ENCODE measurements at places on chromosomes 11 and 22.

DNA sequence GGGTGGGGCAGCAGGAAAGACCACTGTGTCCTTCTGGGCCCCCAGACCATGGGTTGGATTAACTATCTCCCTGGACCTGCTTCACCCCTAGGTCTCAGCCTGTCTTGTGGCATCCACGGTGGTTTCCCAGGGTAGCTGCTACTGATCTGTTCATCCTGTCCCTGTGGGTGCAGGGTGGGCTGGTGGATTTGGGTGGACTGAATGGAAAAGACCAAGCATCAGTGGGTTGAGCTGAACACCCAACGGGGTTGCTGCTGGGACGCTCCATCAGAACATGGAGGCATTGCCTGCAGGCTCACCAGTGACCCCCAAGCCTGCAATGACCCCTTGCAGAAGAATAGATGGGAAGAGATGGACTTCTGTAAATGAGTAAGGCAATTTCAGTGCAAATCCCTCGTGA lies 812.1 kb downstream of the TBC1D22A start:
- no peak for DNase-seq

GRCh38 chr22:22604326-22605073 lies 39.9 kb upstream of the GGTLC2 start:
- DNase-seq, result no peak

GRCh38 chr22:30206944-30207343 lies 39.6 kb downstream of the LIF start:
- DNase-seq, result no peak

- DNase-seq, result no peak
These were observed 60.9 kb downstream of the ST14 start for GRCh38 chr11:130220311-130221035.

DNA sequence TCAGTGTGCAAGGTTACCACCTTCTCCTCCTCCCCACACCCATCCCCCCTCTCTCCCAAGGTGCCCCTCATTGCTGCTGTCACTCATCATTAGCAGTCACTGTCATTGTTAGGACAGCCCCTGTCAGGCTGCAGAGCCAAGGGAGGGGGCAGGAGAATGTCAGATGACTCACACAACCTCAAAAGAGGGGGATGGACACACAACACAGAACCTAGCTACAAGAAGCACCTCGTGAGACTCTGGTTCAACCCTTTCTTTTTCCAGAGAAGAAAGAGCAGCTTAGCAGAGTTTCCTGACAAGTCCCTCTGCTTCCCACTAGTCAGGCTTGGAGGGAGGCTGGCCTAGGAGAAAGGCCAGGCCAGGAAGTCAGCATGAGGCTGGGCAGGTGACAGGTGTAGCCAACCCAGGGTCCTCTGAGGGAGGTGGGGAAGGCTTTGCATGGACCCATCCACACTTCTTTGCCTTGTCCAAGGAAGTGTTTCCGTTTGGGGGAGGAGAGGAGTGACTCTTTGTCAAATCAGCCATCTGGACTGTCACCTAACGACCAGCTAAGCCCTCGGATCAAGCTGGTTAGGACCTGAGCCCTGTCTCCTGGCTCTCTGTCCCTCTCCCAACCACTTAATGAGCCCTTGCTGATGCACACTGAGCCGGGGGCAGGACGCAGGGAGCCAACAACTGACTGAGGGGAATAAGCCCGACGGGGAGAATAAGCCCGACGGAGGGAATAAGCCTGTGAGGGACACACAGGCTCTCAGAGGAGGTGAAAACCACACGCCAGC lies 18.3 kb downstream of the ADORA2A start:
- DNase-seq, result no peak

DNA sequence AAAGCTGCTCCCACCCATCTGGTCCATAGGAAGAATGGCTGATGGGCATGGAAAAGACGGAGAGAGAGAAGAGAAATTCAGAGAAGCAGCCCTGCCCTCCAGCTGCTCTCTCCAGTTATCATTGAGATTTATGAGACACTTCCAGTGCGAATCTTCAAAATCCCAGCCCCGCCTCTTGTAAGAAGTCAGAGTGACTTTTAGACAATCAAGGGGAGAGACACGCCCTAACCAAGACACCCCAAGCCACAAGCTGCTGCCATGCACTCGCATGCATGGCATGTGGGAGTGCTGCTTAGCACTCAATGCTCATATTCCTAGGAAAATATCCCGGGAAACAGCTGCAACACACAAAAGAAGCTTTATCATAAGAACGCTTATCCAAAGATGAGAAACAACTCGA lies 110.6 kb upstream of the BID start:
- DNase-seq, result no peak

DNA sequence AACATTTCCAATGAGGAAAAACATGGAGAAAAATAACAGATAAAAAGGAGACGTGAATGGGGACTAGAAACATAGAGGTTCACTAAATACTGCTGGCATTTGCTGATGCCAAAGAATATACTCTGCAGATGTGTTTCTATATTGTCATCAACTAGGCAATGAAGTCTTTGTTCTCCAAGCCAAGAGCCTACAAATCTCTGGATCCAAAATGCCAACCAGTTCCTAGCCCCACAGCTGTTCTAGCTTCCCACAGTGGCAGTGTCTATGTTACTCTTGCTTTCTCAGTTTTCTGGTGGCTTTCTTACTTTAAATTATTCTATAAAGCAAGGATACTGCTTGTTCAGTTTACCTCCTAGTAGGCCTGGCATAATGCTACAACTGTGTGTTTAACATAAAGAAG lies 977.9 kb upstream of the CCDC90B start:
- DNase-seq, result no peak

DNA sequence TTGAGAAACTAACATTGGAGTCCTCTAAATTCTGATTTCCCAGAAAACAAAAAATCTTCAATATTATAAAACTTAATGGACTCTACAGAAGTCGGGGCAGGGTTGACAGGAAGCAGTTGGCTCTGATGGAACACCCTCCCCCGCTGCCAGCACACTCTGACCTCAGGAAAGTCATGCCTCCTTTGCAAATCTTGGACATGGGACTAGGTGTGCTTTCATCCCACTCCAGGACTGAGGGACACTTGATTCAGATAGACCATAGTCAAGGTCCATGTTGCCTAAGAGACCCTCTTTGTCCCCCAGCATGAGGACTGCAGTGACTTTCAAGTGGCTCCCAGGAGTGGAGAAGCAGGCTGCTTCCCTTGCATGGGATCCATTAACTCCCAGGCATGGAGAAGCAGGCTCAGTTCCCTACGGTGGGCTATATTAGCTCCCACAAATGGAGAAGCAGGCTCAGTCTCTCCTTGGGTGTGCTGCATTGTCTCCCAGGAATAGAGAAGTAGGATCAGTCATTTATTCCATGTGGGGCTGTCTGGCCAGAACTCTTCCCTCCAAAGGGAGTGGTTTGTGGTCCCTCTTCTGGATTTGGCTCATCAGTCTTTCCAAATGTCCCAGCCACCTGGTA lies 38.3 kb downstream of the C22orf31 start:
- no peak for DNase-seq

DNA sequence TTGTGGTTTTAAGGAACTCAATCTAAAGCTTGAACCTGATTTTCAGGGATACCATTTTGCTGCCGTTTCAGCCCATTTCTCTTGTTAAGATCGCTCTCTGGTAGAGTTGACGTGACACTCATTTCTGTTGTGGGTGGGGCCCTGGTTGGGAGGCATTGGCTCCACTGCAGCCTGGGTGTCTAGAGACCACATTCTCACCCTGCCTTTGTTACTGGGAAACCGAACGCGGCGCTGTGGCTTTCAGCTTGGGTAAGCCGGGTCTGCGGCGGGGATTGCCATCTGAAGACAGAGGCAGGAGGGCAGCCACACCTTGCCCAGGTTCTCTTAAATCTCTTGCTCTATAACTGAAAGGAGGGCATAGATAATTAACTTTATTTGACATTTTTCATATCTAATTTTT lies 3.2 kb downstream of the EHF start:
- no peak for DNase-seq

DNA sequence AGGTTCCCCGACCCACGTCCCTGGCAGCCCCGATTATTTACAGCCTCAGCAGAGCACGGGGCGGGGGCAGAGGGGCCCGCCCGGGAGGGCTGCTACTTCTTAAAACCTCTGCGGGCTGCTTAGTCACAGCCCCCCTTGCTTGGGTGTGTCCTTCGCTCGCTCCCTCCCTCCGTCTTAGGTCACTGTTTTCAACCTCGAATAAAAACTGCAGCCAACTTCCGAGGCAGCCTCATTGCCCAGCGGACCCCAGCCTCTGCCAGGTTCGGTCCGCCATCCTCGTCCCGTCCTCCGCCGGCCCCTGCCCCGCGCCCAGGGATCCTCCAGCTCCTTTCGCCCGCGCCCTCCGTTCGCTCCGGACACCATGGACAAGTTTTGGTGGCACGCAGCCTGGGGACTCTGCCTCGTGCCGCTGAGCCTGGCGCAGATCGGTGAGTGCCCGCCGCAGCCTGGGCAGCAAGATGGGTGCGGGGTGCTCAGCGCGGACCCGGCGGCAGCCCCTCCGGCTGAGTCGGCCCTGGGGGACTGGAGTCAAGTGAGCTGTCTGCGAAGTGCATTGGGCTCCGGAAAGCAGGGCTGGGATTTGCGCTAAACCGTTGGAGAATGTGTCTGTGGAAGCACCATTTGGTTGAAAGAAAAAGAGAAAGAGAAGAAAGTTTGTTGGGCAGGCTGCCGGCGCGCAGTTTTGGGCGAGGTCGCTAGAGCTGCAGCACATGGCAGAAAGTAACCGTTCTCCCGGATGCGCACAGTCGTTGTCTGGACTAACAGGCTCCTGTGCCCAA lies at the start of gene CD44:
Gene CD44 (plus strand): TSS at position 229 of the 779 bp plus-strand sequence. CDS start 133 bp downstream, at position 362.
- peak; percentile 75 for DNase-seq

- no peak for DNase-seq
These were observed 129.0 kb downstream of the TEAD1 start for GRCh38 chr11:12803086-12803826.

- DNase-seq, result no peak
These were observed 269.9 kb downstream of the TBC1D22A start for GRCh38 chr22:47032091-47032943.

GRCh38 chr11:14125529-14125928 lies 163.0 kb downstream of the SPON1 start:
- no peak for DNase-seq

DNA sequence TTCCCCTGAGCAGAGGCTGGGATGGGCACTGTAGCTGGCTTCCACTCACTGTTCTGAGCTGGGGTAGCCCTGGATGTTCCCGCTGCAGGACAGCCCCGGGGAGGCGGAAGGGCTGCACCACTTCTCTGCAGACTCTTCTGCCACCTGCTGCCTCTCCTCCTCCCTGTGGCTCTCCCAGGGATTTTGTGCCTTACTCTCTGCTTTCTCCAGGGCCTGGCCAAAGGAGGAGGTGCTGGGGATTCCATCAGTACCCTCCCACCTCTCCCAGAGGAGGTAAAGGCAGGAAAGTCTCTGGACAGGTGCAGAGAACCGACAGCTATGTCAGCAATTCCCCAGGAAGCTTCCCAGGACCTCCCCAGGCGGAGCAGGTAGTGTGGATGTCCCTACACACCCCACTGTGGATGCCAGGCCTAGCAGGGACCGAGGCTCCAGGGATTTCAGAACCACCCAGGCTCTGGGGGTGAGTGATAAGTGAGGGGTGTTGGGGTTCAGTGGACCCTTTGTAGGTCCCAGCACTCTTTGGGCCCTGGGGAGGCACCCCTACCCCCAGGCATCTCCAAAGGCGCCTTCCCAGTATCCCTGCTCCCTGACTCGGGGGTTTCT lies 11.3 kb downstream of the DUSP8 start:
- no peak for DNase-seq

- DNase-seq, result no peak
These were observed 1.2 kb downstream of the ACCS start for GRCh38 chr11:44067266-44067665.

GRCh38 chr11:79439410-79439885 lies 1.4 kb downstream of the TENM4 start:
- DNase-seq, result no peak

DNA sequence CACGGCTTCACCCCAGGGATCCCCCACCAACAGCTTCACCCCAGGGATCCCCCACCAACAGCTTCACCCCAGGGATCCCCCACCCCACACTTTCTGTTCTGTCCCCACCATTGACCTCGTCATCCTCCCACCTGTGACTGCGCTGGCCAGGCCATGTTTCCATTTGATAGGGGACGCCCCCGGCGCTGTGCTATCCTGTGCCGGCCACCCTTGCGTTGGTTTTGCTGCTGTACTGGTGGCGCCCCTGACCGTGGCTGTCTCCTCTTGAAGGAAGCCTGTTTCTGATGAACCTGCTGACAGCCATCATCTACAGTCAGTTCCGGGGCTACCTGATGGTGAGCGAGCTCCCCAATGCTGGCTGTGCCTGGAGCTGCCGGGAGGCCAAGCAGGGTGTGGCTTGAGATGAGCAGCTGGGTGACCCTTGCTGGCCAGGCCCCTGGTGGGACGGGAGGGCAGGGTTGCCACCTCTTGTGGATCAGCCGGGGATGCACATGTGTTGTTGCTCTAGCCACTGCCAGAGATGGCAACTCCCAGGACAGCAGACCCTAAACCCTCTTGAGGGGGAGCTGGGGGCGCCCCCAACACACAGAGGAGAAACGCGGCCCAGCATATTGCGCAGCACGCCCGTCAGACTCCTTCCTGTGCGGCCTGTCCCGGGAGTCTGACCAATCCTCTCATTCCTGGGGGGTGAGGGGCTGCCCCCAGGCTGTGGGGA lies 22.5 kb downstream of the TPCN2 start:
- DNase-seq, result no peak

- DNase-seq, result no peak
These were observed 63.3 kb upstream of the SUSD2 start for GRCh38 chr22:24117942-24118341.

DNA sequence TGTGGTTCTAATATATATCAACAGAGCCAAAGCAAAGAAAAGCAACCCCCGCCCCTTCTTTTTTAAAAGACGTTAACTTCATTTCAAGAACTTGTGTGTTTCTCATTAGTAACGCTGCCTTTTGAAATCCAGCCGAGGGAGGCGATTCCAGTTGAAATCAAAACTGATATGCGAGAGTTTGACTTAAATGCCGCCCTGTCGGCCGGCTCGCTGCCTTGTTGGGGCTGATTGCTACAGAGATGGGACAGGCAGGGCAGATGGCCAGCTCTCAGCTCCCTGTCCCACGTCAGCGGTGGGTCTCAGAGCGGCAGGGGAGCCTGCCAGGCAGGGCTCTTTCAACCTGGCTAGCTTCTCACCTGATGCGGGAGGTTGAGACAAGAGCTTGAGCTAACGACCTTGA lies 51.9 kb upstream of the ALX4 start:
- no peak for DNase-seq

- no peak for DNase-seq
These were observed 1.6 kb downstream of the LGR4 start for GRCh38 chr11:27470826-27471588.

- DNase-seq, result no peak
These were observed 8.3 kb downstream of the KRTAP5-11 start for GRCh38 chr11:71574418-71574817.

DNA sequence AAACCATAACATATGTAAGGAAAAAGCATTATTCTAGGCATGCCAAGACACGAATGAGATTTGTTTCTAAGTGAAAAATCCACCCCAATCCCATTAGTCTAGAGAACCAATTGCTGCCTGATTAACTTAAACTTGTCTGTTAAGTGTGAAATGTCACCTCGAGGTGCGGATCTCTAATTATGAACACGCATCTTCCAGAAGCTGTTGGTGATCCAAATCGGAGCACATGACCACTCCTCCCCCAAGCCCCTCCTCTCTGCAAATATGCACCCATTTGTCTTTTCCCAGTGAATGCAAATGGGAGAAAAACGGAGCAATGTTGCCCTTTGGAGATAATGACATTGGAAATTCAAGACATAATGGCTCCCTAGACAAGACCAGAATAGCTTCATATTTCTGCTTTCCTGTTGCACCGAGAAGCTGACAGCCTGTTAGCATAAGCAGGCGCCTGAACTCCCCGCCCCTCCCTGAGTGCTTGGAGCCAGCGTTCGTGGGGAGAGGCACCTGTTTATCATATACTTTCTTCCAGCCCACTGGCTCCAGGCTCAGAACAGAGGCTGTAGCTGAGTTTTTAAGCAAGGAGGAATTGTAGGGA lies 6.0 kb upstream of the FXYD6 start:
- no peak for DNase-seq

- no peak for DNase-seq
These were observed 183.9 kb upstream of the NCAM1 start for GRCh38 chr11:112777283-112777751.

All from stimulated activated CD4-positive, alpha-beta T cell treated with anti-CD3 and anti-CD28 coated beads, Interleukin-1b, Interleukin-23, amount 100 ng/mL, for 1 hour (primary cell).